ENCODE measurements at places on chromosomes 16 and 17. TPM values are rescaled to one million over a fixed set of nuclear protein-coding genes. Genes with fewer than 3 reads are reported as not detected.

DNA sequence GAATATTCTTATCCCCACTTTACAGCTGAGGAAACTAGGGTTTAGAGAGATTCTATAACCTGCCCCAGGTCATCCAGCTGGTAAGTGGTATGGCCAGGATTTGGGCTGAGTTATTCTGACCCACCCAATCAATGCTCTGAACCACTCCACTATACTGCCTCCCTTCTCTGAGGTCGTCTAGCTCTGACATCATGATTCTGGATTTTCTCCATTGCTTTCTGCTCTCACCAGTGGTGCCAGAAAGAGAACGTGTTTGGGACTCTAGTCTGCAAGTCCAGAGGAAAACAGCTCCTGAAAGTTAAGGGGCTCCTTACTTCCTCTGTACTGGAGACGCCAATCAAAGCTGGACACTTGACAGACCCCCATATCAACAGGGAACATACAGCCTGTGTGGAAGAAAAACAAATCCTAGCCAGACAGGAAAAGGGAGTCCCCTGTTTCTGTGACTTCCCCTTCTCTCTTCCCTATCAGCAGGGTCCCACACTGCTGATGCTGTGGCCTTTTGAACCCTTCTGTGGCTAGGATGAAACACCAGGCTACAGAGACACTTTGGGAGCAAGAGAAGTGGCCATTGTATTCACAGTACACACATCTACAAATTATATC is 6.0 kb upstream of the EZH1 start:
- peak; percentile 35 for DNase-seq

DNA sequence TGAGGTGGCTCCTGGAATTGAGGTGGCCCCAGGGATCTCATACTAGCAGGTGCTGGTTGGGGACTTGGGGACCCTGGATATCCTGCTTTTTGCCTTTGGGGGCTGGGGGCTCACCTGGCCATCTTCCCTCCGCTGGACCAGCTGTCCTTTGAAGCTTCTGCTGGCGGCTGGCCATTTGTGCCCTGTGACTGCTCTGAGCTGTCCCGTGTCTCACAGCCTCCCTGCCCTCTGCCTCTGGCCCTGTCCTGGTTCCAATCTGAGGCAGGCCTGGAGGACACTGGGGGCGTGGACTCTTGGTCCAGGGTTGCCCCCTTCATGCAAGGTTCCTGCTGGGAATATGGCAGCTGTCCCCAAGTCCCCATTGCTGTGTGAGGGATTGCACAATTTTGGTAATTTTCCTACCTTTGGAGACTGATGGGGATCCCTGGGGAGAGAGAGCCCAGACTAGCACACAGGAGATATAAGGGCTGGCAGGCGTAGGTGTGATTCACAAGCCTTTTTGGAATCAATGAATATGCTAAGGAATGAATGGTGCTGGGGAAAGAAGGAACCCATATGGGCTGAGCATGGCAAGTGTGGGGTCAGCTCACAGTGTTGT is 19.2 kb downstream of the ADCY7 start:
- DNase-seq: no peak

DNA sequence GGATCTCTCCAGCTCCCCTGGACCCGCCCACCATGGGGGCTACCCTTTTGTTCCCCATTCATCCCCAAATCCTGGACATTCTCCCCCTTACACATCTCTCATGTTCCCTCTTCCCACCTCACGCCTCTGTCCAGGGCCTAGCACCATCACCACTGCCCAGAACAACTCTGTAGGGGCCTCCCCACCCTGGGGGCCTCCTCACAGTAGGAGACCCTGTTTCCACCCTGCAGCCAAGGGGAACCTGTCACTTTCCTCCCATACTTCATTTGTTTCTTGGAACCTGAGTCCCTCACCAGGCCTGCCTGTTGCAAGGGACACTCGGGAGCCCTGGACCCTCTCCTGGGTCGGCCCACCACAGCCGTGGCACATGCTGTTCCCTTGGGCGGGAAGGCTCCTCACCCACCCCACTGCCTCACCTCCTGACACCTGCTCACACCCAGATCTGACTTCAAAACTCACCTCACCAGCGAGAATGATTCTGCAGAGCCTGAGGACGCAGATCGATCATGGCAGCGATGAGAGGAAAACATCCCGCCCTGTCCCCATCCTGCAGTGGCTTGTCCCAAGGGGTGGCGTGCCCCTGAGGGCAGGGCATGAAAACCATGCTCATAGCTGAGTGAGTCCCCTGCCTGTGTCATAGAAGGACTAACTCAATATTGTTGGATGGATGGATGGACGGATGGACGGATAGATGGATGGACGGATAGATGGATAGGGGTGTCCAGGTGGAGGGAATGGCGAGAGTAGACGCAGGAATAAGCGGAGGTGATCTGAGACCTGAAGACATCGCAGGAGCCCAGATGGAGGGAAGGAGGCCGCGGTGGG is 6.8 kb upstream of the RASD1 start:
- DNase-seq: no peak

- no peak for DNase-seq
These were observed 124.2 kb downstream of the TMEM132E start for GRCh38 chr17:34703533-34703932.

TEX14 gene
- 0.27 TPM for total RNA-seq

- DNase-seq: no peak
These were observed 14.9 kb downstream of the CSNK1D start for GRCh38 chr17:82258555-82258954.

DNA sequence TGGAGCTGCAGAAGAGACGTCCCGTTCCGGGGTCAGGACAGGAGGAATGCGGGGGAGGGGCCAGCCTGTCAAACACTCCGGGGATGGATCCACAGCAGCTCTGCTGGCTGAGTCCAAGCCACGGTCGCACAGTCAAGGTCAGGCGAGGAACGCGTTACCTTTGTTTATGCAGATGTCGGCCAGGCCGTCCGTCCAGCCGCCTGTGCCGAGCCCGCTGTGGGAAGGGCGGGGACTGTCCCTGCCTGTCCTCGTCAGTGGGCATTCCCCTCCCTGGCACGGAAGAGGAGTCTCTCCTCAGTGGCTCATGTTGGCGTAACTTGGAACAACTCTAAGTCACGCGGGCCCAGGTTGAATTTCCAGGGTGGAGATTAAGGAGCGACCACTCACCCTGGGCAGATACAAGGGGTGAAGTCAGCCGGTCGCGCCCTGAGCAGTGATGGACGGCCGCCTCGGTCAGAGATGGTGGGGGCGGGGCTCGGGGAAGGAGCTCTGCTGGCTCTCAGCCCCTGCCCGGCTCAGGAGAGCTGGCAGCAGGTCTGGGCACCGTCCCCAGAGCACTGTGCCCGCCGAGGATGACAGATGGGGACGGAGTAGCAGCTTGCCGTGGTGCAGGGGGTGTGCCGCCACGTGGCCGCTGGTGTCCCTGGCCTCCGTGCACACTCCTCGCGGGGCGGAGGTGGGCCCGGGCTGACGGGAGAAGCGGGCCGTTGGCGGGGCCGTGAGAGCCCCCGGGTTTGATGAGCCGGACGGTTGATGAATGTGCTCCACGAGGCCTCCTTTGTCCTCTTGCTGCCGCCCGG is 7.3 kb downstream of the CACNA1H start:
- no peak for DNase-seq

TP53TG3 gene
- total RNA-seq: 0.27 TPM

PPP1R1B gene
- not detected for total RNA-seq

FAM20A gene
- total RNA-seq: 0.27 TPM

PRSS36 gene
- 1.1 TPM for total RNA-seq

DNA sequence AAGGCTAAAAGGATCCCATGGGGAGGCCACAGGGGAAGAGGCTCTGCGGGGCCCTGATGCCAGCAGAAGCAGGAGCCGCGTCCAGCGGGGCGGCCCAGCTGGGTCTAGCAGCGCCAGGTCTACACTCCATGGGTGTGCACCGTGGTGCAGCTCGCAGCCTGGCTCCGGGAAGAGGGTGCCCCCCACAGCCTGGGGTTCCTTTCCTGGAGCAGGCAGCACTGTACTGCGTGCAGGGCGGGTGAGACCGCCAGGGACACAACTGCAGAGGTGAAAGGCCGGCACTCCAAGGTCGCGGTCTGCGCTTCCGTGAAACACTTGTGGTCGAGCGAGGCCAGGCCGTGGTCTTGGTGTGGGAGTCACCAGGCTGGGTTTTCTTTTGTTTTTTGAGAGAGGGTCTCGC is 6.5 kb upstream of the CCDC154 start:
- DNase-seq: no peak

All from hematopoietic multipotent progenitor cell (in vitro differentiated cells).